SK-N-SH (cell line): ENCODE measurements at places on chromosomes 1 and 21. TPM values are rescaled to one million over a fixed set of nuclear protein-coding genes. Genes with fewer than 3 reads are reported as not detected.
A peak's percentile ranks its signal among the peaks of the same experiment; 100 is the strongest.

DNA sequence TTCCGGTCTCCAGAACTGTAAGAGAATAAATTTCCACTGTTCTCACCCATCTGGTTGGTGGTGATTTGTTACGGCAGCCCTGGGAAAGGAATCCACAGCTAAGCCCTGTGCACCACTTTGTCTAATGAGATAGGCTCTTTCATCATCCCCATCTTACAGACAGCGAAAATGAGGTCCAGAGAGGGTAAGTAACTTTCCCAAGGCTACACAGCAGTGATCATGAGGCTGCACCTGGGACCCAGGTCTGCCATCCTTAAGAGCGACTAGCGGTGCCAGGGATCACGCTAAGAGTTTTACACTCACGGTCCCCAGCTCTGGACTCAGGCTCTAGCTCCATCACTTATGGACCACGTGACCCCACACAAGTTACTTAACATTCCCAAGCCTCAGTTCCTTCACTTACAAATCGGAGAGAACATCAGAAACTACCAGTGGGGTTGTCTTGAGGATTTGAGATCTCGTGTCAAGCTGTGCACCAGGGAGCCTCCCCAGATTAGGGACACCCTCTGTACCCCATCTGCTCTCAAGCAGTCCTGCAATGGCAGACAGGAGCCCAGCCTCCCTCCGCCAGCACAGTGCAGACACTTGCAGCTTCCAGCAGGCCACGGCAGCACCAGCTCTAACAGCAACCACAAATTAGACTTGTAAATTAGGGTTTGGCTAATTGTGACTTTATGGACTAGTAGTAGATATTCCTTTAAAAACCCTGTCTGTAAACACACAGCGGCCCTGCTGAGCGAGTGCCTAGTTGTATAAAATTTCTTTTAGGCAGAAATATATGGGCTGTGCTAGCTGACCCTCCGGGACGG is 87.3 kb downstream of the DISP3 start:
- no peaks in the 10 kb centered on the region for H3K4me1 ChIP-seq
- H3K27ac ChIP-seq: no peak overlapping the region
- no peaks in the 10 kb centered on the region for H3K36me3 ChIP-seq
- no peak for DNase-seq

GRCh38 chr1:239755107-239755912 is 336.4 kb upstream of the FMN2 start:
- no peaks in the 10 kb centered on the region for H3K27me3 ChIP-seq
- H3K36me3 ChIP-seq: no peaks in the 10 kb centered on the region; the same call in 1 of the 2 replicates
- no peak for DNase-seq
- no peak overlapping the region for H3K4me3 ChIP-seq

The MRPL9 gene
- 76.2 and 87.5 TPM in 2 replicates for polyA plus RNA-seq

GRCh38 chr1:79899914-79900313 is 893.4 kb upstream of the ADGRL4 start:
- H3K27ac ChIP-seq: peak overlapping the region; percentile 79
- H3K36me3 ChIP-seq: no peaks in the 10 kb centered on the region
- no peak for DNase-seq
- H3K4me3 ChIP-seq: no peak overlapping the region
- no peaks in the 10 kb centered on the region for H3K27me3 ChIP-seq
- H3K4me1 ChIP-seq: peaks cover 10% of the 10 kb centered on the region; the same call in 1 of the 2 replicates

- no peaks in the 10 kb centered on the region for H3K27me3 ChIP-seq
- H3K4me3 ChIP-seq: no peak overlapping the region
- no peaks in the 10 kb centered on the region for H3K36me3 ChIP-seq
- no peak overlapping the region for H3K27ac ChIP-seq
- DNase-seq: no peak
These were observed 220.3 kb downstream of the PLPP3 start for GRCh38 chr1:56359056-56359455.

GRCh38 chr1:38102636-38103035 is 56.0 kb upstream of the POU3F1 start:
- peaks cover 17% of the 10 kb centered on the region; the same call in 1 of the 2 replicates for H3K27me3 ChIP-seq
- DNase-seq: no peak
- no peak overlapping the region for H3K27ac ChIP-seq
- H3K4me3 ChIP-seq: no peak overlapping the region

DNA sequence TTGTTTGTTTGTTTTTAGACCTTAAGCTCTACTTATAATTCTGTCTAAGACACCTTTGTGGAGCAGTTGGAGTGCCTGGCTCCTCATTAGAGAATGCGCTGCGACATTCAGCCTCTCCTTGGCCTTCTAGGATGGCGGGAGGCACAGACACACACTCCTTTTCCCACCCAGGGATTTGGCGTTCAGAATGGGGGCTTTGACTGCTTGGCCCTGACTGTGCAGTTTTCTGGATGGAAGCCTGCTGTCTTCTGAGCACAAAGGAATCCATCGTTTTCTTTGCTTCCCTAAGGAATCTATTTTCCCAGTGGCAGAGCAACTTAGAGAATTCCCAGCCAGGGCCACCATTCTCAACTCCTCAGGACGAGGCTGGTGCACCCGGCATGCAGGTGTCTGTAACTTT is 83.6 kb downstream of the GALNT2 start:
- H3K36me3 ChIP-seq: peaks cover 3% of the 10 kb centered on the region
- no peak overlapping the region for H3K27ac ChIP-seq
- H3K27me3 ChIP-seq: no peaks in the 10 kb centered on the region
- no peak for DNase-seq
- no peak overlapping the region for H3K4me3 ChIP-seq
- peaks cover 28% of the 10 kb centered on the region; the same call in 1 of the 2 replicates for H3K4me1 ChIP-seq

The INSRR gene
- 0.20 and 0.63 TPM in 2 replicates for polyA plus RNA-seq

DNA sequence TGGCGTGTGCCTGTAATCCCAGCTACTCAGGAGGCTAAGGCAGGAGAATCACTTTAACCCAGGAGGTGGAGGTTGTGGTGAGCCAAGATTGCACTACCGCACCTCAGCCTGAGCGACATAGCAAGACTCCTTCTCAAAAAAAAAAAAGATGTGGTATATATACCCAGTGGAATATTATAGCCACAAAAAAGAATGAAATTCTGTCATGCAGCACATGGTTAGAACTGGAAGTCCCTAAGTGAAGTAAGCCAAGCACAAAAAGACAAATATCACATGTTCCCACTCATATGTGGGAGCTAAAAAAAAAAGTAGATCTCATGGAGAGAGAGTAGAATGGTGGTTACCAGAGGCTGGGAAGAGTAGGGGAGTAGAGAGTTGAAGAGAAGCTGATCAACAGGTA is 18.7 kb downstream of the PSMB4 start:
- H3K4me1 ChIP-seq: no peaks in the 10 kb centered on the region
- no peak overlapping the region for H3K27ac ChIP-seq
- no peak for DNase-seq
- H3K27me3 ChIP-seq: no peaks in the 10 kb centered on the region
- H3K4me3 ChIP-seq: no peak overlapping the region

DNA sequence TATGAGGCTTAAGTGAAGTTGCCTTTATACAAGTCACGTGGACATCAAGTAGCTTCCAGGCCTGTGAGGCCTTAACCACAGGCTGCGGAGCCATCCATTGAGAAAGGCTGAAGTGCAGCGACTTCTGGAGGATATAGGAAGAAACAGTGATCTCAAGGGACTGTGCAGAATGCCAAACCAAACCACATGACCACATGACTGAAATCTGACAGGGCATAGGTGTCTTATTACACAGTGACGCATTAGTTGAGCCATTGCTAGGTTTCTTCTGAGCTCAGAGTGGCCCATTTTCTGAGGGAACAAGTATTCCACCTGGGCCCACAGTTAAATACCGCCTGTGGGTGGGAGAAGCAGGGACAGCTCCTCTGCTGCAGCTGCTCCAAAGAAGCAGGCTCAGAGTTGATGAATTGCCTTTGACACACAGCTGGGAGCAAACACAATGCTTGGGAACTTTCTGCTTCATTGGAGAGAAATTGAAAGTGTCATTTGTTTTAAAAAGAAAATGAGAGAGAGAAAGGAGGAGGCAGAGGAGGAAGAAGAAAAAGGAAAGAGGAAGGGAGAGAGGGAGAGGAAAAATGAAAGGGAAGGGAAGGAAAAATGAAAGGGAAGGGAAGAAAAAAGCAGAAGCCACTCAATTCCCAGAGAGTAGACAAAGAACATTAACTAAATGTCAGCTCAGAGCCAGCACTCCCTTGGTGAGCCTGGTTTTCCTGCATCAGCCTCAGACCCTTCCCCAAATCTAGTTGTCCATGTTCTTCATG is 94.4 kb downstream of the COLGALT2 start:
- H3K27me3 ChIP-seq: no peaks in the 10 kb centered on the region
- DNase-seq: no peak
- no peak overlapping the region for H3K4me3 ChIP-seq
- peaks cover 13% of the 10 kb centered on the region for H3K4me1 ChIP-seq
- H3K36me3 ChIP-seq: peaks cover under 1% of the 10 kb centered on the region

The BMP8B gene
- 0.07 and 0.16 TPM in 2 replicates for polyA plus RNA-seq

DNA sequence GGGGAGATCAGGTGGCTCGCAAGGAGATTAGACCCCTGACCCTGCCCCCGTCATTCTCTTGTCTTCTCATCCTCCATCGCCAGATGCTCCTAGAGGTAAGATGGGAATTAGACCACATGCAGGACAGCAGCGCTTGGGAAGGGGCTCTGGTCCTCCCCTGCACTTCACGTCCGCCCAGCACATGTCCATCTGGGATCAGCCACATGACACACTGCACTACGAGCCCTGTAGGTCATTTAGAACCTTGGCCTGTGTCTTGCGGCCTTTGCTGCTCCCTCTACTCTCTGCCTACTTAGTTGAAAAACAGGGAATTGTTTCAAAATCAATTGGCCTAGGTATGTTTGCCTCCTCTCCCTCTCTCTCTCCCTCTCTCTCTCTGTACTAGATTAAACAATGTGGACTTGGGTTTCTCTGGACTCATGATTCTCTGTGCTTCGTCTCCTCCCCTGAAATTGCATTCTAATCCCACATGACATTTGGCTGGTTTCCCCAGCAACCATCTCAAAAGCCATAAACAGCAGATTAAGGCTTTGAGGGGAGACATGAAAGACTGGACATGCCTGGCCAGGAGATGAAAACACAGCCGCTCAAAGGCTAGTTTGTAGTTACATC is 3.8 kb upstream of the NCMAP start:
- no peaks in the 10 kb centered on the region for H3K36me3 ChIP-seq
- H3K4me1 ChIP-seq: no peaks in the 10 kb centered on the region
- no peak overlapping the region for H3K27ac ChIP-seq
- H3K4me3 ChIP-seq: no peak overlapping the region

DNA sequence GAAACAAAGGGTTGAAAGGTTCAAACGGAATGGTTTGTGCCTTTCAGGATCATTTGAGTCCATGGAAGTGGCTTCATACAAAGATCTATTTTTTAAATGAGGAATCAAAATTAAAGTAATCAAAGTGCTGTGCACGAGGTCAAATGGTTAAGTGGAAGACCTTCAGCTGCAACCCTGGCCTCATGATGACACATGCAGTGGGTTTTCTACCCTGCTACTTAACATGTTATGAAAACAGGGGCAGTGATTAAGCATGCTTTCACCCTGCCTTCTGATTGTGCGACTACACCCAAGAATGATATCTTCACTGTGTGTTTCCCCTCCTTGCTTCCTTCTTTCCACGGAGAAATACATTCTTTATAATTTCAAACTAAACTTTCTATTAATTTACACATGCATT is 604.2 kb downstream of the LRRIQ3 start:
- H3K27me3 ChIP-seq: no peaks in the 10 kb centered on the region
- no peaks in the 10 kb centered on the region for H3K36me3 ChIP-seq
- H3K4me3 ChIP-seq: 0 out of 2 replicates have a peak overlapping the region, but pooled peaks have one; percentile 3

The DUSP12 gene
- polyA plus RNA-seq: 41.7 and 46.4 TPM in 2 replicates

DNA sequence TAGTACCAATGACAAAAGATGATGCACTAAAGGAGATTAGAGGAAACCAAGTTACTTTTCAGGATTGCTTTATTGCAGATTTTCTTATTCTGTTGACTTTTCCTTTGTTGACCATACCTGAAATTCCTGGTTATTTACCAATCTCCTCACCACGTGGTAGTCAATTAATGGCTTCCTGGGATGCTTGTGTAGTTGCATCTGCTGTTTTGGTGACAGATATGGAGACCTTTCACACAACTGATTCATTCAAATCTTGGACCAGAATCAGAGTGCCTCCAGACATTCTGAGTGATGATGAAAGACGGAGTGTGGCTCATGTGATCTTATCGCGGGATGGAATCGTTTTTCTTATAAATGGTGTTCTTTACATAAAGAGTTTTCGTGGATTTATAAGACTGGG is 91.3 kb downstream of the CATSPERE start:
- no peak overlapping the region for H3K4me3 ChIP-seq
- H3K36me3 ChIP-seq: no peaks in the 10 kb centered on the region
- DNase-seq: no peak
- no peaks in the 10 kb centered on the region for H3K4me1 ChIP-seq
- H3K27me3 ChIP-seq: no peaks in the 10 kb centered on the region

- no peaks in the 10 kb centered on the region for H3K4me1 ChIP-seq
- H3K4me3 ChIP-seq: no peak overlapping the region
- H3K36me3 ChIP-seq: no peaks in the 10 kb centered on the region
These were observed 15.7 kb downstream of the PTAFR start for GRCh38 chr1:28160782-28161266.

The KCNK1 gene
- polyA plus RNA-seq: 10.1 and 10.6 TPM in 2 replicates

DNA sequence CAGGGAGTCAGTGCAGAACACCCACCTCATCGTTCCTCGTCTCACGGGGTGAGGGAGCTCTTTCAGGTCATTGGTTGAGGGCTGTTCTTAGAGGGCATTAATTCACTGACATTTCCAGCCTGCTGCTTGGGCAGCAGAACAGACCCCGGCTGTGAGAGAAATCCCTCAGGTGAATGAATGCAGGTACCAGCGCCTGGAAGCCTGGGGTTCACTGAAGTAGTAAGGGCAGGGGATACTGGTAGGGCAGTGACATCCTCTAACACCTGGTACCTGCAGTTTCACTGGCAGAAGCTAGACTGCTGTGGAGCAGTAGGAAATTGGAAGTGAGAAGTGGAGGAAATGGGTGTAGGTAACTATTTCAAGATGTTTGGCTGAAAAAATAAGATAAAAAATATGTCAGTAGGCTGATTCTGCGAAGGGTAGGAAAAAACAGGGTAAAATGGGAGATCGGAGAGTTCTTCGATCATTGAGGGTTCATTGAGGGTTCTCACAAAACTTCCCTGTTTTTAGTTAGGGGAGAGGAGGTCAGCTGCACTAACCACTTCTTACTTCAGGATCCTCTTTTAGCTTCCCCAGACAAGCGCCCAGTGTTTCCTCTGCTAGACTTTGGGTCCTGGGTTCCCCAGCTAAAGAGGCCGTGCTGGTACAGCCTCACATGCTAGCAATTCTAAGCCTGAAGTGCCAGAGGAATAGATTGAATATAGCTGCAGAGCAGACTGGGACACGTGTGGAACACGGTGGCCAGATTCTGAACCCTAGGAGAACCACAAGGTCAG is 55.2 kb downstream of the RNF220 start:
- no peak overlapping the region for H3K27ac ChIP-seq
- no peak overlapping the region for H3K4me3 ChIP-seq
- no peaks in the 10 kb centered on the region for H3K36me3 ChIP-seq
- no peak for DNase-seq
- H3K4me1 ChIP-seq: no peaks in the 10 kb centered on the region
